ENCODE measurements at places on chromosomes 1 and 21. TPM values are rescaled to one million over a fixed set of nuclear protein-coding genes. Genes with fewer than 3 reads are reported as not detected.

Gene THEMIS2
- total RNA-seq = 34.7 TPM

Gene TRNP1
- 3.1 TPM for total RNA-seq

Gene CELA3B
- not detected for total RNA-seq

Gene DNASE2B
- not detected for total RNA-seq

Gene DMAP1
- 16.6 TPM for total RNA-seq

Gene FCRL4
- not detected for total RNA-seq

Gene TCHH
- total RNA-seq = 0.20 TPM

Gene MMEL1
- total RNA-seq = 1.4 TPM

Gene FCGR3A
- not detected for total RNA-seq

Gene ARV1
- 8.5 TPM for total RNA-seq

Gene LAD1
- not detected for total RNA-seq

GRCh38 chr1:61754545-61754944 lies 12.3 kb downstream of the PATJ start:
- DNase-seq = no peak

DNA sequence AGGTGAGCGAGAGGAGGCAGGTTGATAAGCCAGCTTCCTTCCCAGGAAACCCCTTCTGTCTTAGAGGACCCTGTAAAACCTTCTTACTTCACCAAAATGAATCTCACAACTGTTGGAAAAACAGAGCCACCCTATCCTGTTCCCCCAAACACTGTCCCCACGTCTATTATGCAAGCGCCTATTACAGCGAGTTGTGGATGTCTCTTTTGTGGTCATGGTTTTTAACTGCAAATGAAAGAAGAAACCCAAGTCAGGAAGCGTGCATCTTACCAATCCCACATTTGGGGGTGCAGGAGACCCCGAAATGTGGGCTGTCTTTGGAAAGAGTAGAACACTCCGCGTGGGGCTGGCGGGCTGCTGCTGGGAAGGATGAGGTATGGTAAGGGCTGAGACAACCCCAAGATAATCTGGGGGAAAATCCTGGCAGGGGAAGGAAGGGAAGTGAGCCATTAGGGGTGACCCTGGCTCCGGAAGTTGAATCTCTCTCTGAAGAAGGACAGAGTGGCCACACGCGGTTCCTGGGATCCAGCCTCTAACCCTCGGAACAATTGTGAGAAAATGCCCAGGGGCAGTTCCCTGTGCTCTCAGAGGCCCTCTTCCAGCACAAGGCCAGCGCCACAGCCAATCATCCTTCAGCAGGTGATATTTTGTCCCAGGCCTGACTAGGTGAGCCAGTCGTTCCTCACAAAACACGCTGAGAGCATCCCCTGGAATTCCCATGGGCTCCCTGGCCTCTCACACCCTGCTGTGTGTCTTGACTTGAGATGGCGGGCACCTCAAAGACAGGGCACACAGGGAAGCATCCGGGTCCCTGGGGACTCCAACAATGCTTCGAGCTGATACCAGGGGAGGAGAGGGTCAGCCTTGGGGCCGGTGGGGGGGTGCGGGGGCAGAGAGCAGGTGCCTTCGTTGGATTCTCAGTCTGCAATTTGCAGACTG lies 168.5 kb upstream of the IRF2BP2 start:
- peak; percentile 38 for DNase-seq

DNA sequence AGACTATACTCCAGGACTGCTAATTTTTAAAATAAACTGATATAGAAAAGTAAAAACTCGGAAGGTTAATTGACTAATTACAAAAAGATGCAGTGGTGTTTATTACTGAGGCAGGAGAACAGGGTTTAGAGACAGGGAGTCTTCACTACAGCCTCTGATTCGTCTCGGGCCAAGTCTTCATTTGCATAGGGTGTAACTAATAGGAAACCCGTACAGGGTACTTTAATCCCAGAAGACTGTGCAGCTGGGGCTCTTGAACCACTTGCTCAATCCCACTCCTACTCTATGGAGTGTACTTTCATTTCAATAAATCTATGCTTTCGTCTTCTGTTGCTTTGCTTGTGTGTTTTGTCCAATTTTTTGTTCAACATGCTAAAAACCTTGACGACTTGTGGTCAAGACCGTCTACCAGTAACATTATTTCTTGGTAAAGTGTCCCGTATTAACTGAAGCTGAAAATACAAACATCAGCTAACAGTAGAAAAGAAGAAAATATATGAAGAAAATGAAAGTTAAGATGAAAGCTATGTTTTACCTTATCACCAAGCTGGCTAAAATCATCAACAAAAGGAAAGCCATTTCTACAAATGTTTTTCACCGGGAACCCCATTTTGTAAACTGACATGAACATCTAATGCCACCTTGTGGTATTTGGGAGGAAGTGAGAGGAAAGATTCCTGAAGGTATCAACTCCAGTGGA lies 8.0 kb downstream of the SDHB start:
- peak; percentile 76 for DNase-seq

- DNase-seq = no peak
Measured at GRCh38 chr1:38166461-38166860, 119.9 kb upstream of the POU3F1 start.

DNA sequence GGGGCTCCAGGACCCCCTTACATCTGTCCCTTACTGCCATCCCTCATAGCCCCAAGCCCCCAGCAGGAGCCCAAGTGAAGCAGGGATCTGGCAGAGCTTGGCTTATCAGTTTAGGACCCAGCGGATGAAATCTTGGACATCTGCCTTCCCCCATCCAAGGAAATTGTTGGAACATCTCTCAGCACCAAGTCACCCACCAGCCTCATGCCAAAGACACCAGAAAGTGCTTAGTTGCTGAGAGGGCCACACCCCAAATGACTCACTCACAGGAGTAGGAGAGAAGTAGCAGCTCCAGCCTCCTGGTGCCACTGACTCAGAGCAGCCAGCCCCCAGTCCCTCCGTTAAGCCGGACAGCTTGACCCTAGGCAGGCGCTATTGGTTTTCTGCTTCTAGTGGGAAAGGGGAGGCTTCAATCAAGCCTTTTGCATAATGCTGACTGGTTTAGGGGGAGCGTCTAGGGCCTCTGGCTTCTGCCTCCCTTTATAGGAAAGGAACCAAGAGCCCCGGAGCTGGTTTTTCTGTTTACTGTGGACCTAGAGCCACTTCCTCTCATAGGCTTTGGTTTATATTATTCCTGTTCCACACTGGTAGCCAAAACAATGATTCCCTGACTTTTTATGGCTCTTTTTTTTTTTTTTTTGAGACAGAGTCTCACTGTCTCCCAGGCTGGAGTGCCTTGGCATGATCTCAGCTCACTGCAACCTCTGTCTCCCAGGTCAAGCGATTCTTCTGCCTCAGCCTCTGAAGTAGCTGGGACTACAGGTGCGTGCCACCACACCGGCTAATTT lies 114.2 kb upstream of the IPO9 start:
- DNase-seq = peak; percentile 98

DNA sequence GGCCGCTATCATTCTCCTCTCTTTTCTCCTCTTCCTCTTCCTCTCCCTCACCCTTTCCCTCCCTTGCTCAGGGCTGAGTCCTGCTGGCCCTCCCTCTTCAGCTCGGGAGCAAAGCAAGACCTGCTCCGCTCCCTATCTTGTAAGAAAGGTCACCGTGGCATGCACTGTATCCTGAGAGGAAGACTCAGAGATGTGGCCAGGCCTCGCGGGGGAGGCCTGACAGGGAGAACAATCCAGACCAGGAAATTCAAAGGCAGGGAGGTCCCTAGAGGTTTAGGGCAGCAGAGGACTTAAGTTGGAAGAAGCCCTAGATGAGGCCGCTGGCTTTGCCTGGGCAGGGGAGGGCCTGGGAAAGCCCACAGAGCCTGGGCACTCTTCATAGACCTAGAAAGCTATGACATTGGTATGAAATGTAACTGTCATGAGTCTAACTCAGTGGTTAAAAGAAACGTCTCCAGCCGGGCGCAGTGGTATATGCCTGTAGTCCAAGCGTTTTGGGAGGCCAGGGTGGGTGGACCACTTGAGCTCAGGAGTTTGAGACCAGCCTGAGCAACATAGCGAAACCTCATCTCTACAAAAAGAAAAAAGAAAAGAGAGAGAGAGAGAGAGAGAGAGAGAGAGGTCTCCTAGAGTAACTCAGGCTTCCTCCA lies 14.6 kb upstream of the PTAFR start:
- DNase-seq = no peak

DNA sequence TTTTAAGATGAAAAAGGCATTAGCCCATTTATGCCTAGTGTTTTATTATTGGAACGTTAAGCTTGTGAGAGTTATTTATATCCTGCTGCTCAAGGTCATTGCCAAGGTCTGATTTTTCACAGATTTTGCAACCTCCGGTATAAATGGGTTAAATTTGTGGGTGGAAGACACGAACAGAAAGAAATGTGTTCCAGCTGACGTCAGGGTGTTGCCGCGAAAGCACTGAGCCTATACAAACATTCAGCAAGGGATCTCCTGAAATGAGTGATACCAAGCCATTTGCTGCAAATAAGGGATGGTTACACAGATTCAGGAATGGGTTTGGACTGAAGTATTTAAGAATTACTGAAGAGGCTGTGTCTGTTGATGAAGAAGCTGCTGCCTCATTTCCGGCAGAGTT lies 32.2 kb downstream of the TMED5 start:
- DNase-seq = no peak

GRCh38 chr1:10338047-10338446 lies 60.8 kb upstream of the PGD start:
- peak; percentile 80 for DNase-seq

GRCh38 chr21:36696390-36697059 lies 2.4 kb upstream of the SIM2 start:
- DNase-seq = no peak

DNA sequence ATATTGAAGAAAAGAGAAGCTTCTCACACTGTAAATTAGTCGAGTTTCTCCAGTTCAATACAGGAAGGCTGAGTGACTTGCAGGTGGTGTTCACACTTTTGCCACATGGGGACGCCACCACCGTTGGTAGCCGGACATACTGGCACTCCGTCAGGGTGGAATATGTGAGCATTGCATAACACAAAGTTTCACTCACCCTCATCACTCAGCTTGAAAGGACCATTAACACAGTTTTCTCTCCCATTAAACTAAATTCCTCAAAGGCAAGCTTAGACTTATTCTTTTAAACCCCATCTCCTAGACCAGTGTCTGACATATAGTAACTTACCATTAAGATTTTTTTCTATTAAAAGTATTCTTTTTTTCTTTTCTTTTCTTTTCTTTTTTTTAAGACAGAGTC lies 105.3 kb upstream of the SERBP1 start:
- peak; percentile 93 for DNase-seq

- DNase-seq = no peak
Measured at GRCh38 chr1:70315782-70316181, 38.7 kb downstream of the ANKRD13C start.

DNA sequence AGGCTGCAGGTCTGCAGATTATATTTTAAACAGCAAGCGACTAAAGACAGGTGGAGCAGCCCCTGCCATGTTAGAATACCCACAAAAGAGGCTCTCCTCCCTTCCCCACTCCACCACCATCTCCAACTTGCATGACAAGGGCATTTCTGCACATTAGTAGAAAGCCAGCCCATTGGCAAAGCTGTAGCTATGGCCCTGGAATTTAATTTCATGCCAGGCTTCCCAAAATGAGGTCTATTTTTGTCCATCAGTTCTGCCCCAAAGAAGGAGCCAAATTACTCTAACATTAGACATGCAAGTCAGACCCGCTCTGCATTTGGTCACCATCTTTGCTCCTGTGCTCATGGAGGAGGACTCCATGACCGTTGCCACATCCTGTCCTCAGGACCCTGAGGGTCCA lies 115.2 kb downstream of the LAMC2 start:
- DNase-seq = no peak

DNA sequence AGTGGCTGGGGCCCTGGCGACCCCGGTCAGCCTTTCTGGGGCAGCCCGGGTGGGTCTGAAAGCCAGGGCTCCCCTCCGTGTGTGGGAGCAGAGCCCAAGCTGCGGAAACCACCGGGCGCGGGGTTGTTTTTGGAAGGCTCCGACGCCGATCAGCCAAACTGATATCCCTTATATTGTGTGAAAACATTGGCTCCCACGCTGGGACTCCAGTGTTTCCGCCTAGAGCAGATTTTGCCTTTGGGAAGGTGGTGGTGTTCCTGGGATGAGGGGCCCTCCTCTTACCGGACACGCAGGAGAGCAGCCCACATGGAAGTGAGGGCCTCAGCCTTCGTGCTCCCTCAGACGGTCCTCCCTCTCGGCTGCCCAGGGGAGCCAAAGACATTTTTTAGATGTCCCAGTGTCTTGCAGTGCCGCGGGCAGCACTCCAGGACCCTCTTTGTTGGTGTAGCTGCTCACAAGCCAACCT lies 54.3 kb downstream of the NGF start:
- no peak for DNase-seq

DNA sequence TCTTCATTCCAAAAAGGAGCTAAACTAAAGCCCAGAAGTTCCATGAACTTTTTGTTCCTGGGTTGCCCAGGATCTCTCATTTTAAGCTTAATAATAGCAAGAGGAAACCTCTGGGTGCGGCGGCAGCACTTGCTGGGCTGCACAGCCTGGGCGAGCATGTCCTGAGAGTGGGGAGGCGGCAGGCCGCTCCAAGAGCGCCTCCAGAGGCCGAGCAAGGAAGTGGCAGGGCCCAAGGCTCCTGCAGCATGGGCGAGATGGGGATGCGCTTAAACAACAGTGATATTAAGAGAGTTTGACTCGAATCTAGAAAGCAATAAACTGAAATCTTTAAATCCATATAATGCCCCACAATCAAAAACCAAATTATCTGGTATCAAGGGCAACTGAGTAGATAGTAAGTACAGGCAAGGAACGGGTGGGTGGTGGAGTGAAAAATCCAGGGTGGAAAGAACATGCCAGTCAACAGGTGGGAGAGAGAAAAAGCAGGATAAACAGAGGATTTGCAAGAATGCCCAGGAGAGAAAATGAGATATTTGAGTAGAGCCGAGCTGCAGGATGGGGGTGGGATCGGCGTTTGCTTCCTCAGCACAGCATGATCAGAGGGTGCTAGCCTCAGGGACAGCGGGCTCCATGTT lies 14.1 kb upstream of the TNR start:
- peak; percentile 24 for DNase-seq

Data from lung microvascular endothelial cell (primary cell).